ENCODE measurements at places on chromosomes 4 and X.

- DNase-seq = peak; percentile 31
These were observed 150.3 kb downstream of the FBXW7 start for GRCh38 chr4:152385551-152385950.

DNA sequence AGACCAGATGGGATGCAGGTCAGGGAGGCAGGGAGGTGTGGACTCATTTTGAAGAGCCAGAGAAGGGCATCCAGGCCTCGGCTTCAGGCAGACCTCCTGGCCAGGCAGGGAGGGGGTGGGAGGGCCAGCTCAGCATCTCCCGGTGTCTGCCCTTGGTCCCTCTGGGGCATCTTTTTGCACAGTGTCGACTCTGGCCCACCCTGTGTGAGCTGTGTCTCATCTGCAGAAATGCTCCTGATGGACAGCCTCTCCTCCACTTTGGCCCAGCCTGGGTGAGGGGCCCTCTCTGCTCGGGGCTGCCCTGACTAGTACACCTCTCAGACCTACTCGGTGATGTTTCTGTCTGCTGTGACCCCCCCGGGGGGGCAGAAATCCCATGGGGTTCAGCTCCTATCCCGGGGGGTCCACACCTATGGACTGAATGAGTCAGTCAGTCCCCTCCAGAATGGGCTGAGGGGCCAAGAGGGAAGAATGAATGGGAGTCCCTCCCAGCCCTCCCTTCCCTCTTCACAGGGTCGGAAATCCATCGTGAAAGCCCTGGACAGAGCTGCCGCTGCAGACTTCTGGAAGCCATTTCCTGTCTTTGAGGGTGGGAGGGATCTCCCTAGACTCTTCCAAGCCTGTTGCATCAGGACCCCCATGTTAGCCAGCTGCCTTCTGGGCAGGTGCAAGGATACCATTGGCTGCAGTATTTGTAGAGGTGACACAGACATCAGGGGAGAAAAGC lies 196.7 kb upstream of the PSAPL1 start:
- DNase-seq = no peak

DNA sequence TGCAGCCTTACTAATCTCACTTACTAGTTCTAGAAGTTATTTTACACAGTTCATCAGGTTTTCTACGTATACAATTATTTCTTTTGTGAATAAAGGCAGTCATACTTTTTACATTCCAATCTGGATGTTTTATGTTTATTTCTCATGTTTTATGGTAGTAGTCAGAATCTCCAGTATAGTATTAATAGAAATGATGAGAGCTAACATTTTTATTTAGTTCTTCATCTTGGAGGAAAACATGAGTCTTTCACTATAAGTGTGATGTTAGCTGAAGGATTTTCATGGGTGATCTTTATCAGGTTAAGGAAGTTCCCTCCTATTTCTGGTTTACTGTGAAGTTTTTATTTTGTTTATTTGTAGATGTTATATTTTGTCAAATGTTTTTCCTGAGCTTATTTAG lies 256.1 kb upstream of the GIMD1 start:
- DNase-seq = peak; percentile 1

GRCh38 chr4:141469392-141469791 lies 167.0 kb upstream of the IL15 start:
- DNase-seq = peak; percentile 48

DNA sequence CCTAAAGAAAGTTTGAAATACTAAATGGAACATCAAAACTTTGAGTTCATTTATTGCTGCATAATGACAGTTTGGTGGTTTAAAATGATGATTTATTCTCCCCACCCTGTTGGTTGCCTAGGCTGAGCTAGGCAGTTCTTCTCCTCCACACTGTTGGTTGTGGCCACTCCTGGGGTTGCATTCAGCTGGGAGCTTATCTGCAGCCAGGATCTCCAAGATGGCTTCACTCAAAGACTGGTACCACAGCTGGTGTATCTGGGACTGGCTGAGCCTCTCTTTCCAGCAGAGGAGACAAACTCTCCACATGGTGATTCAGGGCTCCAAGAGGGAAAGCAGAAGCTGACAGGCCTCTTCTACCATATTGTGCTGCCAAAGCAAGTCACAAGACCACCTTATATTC lies 33.1 kb downstream of the MSL3 start:
- DNase-seq = no peak

DNA sequence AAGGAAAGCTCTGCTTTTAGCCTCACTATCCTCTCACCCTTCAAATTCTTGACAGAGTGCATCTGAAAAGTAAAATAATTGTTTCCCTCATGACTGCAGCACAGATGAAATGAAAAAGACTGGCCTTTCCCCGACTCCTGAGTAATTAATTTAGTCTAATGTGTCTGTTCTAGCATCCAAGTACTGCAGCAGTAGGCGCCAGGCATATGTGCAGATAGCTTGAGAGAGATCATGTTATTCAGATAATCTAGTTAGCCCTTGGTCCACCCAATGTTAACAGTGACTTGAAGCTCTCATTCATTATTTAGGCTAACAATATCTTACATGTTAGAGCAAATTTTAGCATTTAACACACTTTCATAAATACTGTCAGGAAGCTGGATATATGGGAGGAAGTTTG lies 54.0 kb downstream of the MAP9 start:
- DNase-seq = no peak

- DNase-seq = no peak
These were observed 293.7 kb downstream of the PCDH18 start for GRCh38 chr4:137238456-137239162.

GRCh38 chr4:23878912-23879732 lies 10.7 kb downstream of the PPARGC1A start:
- peak; percentile 28 for DNase-seq

DNA sequence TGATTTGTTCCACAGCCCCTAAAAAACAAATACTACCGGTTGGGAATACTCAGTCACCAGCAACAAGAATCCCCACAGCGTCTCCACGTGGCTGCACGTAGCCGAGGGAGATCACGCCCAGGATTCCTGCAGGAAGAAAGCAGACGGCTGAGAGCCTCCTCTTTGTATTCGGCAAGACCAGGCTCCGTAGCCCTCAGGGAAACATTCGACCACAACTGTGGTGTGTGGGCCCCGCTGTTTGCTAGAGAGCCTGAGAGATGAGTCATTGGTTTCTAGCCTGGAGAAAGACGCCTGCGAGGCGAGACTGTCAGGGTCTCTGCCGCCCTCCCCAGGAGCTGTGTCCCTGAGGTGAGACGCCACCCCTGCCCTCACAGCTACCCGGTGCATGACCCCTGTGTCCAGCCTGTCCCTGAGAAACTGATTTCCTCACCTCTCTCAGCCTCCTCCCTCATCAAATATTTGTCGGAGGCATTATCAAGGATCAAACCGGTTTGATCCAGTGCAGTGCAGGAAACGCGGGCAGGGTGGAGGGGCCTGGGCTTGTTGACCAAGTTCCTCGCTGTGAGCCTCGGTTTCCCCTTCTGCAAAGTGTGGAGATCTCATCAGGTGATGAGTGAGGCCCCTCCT lies 4.7 kb upstream of the S100P start:
- DNase-seq = peak; percentile 94

GRCh38 chrX:12777670-12778069 lies 13.5 kb upstream of the PRPS2 start:
- no peak for DNase-seq

DNA sequence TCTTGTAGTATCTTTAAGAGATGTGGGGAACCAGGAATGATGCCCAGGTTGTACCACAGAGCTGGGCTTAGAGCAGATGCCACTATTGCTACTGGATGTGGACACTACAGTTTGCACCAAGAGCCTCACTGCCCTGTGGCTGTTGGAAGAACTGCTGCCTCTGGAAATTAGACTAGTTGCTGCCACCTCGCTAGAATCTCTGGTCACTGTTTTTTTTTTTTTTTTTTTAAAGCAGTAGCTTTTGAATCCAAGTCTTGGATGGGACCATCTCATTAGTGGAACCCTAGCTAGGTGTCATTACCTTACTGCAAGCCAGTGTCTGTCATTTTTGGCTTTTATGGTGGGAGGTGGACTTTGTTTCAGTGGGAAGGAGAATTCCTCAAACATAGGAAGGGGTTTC lies 105.5 kb downstream of the ARHGAP10 start:
- DNase-seq = no peak

DNA sequence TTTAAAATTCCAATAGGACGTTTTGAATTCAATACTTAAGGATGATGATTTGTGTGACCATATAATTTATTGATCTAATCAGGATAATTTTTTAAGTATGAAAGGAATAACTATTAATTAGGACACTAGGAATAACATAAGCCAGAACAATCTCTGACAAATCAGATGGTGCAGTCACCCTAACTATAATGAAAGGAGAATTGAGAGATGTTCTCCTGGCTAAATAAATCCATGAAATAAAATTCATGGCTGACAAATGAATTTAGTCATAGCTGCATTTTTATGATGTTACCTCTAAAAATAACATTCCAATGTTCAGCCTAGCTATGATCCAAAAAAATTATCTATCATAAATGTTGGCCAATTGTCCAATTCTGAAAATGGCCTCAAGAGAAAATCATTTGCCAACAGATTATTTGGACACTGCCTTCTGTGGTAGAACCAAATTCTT lies 190.6 kb upstream of the NEIL3 start:
- peak; percentile 54 for DNase-seq

DNA sequence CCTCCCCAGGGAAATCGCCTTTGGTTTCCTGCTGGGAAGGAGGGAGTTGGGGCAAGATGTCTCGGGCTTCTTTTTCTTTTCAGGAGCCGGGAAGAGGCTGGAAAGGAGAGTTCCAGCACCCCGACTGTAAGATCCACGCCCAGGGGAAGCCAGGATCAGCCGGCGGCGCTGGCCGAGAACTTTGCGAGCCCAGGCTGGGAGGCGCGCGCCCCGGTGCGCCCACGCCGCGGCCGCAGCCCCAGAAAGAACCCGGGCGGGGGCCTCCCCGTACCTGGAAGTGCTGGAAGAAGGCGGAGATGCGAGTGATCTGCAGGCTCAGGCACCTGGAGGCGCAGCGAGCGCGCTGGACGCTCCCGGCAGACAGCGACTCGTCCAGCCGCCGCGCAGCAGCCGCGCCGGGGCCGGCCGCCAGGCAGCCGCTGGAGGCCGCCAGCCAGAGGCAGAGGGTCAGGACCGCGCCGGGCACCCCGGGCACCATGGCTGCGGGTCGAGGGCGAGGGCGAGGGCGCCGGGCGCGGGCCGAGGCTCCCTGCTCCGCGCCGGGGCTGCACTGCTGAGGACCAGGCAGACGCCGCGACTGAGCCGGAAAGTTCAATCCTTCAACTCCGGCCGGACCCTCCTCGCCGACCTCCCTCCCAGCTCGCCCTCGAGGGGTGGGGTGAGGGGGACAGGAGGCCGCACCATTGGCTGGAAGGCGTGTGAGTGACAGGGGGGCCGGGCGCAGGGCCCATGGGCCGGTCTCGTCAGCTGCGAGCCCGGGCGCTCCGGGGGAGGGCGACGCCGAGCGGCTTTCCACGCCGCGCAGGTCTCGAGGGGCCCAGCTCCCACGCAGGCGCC lies at the start of gene ANOS1:
Gene ANOS1, minus strand, starts transcription at position 579 of the 837 bp plus-strand sequence. Its CDS starts 101 bp downstream, at position 478.
- no peak for DNase-seq

DNA sequence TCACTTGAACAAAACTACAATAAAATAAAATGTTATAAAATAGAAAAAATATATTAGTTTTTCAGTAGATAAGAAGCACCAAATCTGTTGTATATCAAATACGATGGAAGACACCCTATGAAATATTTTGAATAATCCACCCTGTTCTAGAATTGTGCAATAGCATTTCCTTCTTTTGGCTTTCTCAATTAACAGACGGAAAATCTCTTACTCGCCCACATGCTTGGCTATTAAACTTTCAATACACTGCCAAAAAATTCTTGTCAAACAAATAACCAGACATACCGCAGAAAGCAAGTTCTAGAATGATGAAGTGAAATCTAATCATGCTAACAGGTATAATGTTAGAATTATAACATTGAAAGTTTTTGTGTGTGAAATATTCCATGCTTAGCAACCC lies 671.6 kb upstream of the SLIT2 start:
- DNase-seq = peak; percentile 32
